ENCODE measurements at places on chromosomes 16 and 17. TPM values are rescaled to one million over a fixed set of nuclear protein-coding genes. Genes with fewer than 3 reads are reported as not detected.
A peak's percentile ranks its signal among the peaks of the same experiment; 100 is the strongest.

The ADAMTS18 gene
- polyA plus RNA-seq, result not detected

The NACA2 gene
- not detected for polyA plus RNA-seq

The CCL17 gene
- not detected for polyA plus RNA-seq

The PLK1 gene
- 0.16 TPM for polyA plus RNA-seq

DNA sequence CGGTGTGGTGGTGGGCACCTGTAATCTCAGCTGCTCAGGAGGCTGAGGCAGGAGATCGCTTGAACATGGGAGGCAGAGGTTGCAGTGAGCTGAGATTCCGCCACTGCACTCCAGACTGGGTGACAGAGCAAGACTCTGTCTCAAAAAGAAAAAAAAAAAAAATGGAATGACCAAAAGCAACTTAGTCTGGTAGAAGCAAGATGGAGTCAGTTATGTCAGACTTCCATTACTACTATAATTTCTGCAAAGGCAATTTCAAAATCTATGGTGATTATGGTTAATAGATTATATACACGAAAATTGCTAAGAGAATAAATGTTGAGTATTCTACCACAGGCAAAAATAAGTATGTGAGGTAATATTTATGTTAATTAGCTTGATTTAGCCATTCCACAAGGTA, 32.3 kb downstream of the NOL11 start:
- no peak for DNase-seq

- no peak for DNase-seq
Measured at GRCh38 chr17:81385320-81386111, 9.7 kb upstream of the BAHCC1 start.

DNA sequence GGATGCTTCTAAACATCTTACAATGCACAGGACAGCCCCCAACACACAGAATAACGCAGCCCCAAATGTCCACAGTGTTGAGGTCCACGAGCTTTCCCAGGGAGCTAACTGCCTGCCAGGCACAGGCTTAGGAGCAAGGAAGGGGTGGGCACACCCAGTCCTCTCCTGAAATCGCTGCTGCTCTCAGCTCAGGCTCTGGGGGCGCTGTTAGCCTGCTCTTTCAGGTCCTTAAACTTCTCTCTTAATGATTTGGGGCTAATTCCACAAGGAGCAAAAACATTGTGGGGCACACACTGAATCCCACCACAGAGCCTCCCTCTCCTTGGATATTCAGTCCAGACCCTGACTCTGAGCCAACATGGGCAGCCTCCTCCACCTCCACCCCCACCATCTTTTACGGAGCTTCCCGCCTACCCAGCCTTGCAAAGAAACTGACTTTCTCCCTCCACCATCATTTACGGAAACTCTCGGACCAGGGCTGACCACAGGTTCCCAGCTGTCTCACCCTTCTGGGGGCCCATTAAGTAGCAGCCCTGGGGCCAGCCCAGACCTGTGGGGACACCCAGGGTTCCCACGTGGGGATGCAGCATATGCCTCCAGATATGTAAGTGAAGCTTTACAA, 1.1 kb downstream of the CD300H start:
- peak; percentile 19 for DNase-seq

DNA sequence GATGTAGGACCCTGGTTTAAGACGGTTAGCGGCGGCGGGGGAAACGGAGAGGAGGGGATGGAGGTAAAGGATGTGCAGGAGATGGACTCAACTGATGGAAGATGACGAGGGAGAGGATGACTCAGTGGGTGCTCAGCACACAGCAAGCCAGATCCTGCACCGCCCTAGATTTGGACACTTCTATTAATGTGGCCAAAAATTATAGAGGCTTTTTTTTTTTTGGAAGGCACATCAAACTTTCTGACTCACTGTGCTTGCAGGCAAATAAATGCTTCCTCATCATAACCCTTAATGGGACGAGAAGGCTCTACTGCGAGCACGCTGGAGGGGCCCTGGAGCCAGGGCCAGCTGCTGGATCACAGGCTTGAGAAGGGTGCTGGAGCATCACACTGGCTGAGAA, 36.0 kb downstream of the RTN4RL1 start:
- DNase-seq, result no peak

All from naive thymus-derived CD4-positive, alpha-beta T cell (primary cell).